ENCODE measurements at places on chromosomes 2 and 18. TPM values are rescaled to one million over a fixed set of nuclear protein-coding genes. Genes with fewer than 3 reads are reported as not detected.

The CMPK2 gene
- 36.6 TPM for total RNA-seq

The TBR1 gene
- total RNA-seq, result not detected

The SLC30A3 gene
- 6.5 TPM for total RNA-seq

The KCNG3 gene
- 0.06 TPM for total RNA-seq

The EVA1A gene
- 114 TPM for total RNA-seq

The STAT1 gene
- total RNA-seq, result 77.7 TPM

The TSPYL6 gene
- 0.06 TPM for total RNA-seq

The NR4A2 gene
- total RNA-seq, result 0.58 TPM

The SKA1 gene
- total RNA-seq, result 1.7 TPM

The WNT6 gene
- total RNA-seq, result not detected

The SNED1 gene
- total RNA-seq, result 41.3 TPM

The TUBA3E gene
- total RNA-seq, result not detected

The SH2D6 gene
- not detected for total RNA-seq

The UGT1A10 gene
- not detected for total RNA-seq

The IL1R2 gene
- not detected for total RNA-seq

The CD226 gene
- total RNA-seq, result under 0.01 TPM

The PROKR1 gene
- total RNA-seq, result not detected

The ARHGEF33 gene
- total RNA-seq, result 0.19 TPM

The C2orf78 gene
- total RNA-seq, result not detected

The RNU2-63P gene
- total RNA-seq, result not detected

The FLACC1 gene
- 0.15 TPM for total RNA-seq

The PHLPP1 gene
- 14.5 TPM for total RNA-seq

The SFXN5 gene
- 16.9 TPM for total RNA-seq

The CLEC4F gene
- 0.18 TPM for total RNA-seq

The FOXD4L1 gene
- not detected for total RNA-seq

The SPDYA gene
- total RNA-seq, result not detected

The BOLL gene
- not detected for total RNA-seq

The MBD2 gene
- total RNA-seq, result 21.7 TPM

The AGXT gene
- total RNA-seq, result not detected

The SDC1 gene
- total RNA-seq, result 7.4 TPM

The LYPD1 gene
- total RNA-seq, result 29.2 TPM

The CFC1 gene
- total RNA-seq, result not detected

The GAREM1 gene
- total RNA-seq, result 0.82 TPM

The NETO1 gene
- 2.0 TPM for total RNA-seq

The SERPINB11 gene
- total RNA-seq, result not detected

The NAT8 gene
- not detected for total RNA-seq

The TGOLN2 gene
- 231 TPM for total RNA-seq

The SPP2 gene
- total RNA-seq, result not detected

The MOCOS gene
- 1.8 TPM for total RNA-seq

The GAD1 gene
- not detected for total RNA-seq

The MGAT4A gene
- total RNA-seq, result 60.4 TPM

The SULT1C4 gene
- 20.2 TPM for total RNA-seq

Data from glomerular endothelial cell (primary cell).